GM04504 (cell line): ENCODE measurements at places on chromosomes 11 and 22.

GRCh38 chr11:95156133-95156721 is 66.6 kb downstream of the ENDOD1 start:
- DNase-seq, result no peak

GRCh38 chr22:36606114-36606513 is 77.1 kb upstream of the EIF3D start:
- no peak for DNase-seq

DNA sequence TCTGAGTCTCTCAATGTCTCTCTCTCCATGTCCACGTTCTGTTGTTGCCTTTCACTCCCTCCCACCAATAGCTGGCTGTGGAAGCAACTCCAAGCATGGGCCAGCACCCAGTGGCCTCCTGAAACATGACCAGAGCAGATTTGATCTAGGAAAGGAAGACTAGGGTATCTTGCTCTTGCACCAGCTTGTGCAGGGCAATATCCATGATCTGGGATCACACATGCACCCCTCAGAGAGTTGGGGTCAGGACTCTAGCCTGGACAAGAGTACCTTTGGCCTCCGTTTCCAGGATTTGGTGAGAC is 34.5 kb upstream of the RIC3 start:
- DNase-seq, result no peak

DNA sequence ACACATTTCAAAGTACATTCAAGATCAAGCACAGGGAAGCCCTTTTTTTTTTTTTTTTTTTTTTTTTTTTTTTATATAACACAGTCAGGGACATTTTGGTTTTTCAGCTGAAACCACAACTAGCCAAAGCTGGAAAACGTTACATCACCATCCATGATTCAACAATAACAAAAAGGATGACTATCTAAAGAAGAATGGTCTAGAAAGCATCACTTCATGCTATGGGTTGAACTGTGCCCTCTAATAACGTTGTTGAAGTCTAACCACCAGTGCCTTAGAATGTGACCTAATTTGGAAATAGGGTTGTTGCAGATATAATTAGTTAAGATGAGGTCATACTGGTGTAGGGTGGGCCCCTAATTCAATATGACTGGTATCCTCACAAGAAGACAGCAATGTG is 46.6 kb downstream of the MTMR2 start:
- DNase-seq, result peak; percentile 95

DNA sequence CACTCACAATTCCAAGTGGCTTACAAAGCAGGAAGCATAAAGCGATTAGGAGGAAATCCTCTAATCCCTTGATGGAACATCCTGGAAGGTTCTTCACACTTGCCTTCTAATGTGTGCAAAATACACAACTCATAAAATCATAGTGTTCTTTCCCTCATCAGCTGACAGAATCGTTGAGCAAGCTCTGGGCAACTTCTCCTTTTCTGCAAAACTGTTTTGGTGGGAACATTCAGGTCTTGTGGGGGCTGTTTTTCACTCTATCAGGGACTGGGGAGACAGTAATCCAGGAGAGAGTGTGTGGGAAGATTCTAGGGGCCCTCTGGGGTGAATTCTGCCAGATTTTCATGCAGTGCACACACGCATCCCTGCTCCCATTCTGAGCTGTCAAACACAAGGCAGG is 53.2 kb downstream of the IRAG1 start:
- no peak for DNase-seq

DNA sequence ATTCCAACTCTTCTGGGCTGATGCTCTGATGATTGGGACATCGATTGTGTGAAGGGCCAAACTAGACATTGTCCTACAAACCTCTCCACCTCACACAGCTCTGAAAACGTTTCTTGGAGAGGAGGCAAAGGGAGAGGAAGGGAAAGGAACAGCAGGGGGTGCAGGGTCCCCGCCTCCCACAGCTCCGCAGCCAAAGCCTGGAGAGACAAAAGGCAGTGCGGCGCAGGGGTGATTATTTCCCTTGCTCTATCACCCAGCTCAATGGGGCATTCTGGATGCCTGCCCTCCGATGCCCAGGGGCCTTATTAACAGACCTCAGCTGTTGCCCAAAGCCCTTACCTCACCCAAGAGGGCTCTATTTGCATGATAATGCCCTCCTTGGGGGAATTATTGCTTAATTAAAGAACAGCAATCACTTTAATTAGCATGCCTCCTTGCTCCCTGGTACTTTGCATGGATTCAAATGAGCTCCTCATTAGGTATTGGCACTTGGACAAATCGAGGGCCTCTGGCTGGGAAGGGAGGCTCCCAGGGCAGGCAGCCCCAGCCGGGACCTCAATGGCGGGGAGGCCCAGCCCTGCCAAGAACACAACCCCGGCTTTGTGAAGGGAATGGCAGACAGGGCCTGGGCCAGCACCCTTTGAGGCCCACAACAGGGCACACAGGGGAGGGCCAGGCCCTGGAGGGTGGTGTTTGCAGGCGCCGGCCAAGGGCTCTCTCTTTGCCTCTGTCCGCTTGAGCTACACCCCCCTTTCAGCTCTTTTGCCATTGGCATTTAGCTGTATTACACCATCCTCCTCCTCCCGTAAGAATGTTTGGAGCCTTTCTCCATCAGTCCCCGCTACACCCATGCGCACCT is 19.8 kb upstream of the CDON start:
- DNase-seq, result no peak

DNA sequence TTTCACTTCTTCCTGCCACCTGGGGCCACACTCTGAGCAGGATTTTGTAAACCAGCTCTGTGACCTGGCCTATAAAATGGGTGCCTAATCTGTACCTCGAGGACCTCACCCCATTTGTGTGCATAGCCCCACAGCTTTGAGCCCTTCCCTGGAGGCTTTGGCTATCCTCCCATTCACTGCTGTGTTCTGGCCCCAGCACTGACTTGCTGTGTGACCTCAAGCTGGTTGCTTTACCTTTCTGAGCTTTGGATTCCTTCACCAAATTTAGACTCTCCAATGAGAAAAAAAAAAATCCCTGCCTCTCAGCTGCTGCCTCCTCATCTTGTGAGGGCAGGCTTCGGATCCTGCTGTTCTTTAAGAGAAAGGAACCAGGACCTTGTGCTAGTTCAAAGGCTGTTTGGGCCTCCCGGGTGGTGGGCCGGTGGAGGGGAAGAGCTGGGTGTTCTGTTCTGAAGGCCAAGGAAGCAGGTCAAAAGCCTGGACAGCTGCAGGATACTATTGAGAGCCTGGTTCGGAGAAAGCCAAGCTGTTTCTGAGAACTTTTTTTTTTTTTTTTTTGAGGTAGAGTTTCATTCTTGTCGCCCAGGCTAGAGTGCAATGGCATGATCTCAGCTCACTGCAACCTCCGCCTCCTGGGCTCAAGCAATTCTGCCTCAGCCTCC is 1.1 kb upstream of the PYGM start:
- no peak for DNase-seq

GRCh38 chr11:76666408-76666807 is 4.1 kb downstream of the LRRC32 start:
- DNase-seq, result no peak

DNA sequence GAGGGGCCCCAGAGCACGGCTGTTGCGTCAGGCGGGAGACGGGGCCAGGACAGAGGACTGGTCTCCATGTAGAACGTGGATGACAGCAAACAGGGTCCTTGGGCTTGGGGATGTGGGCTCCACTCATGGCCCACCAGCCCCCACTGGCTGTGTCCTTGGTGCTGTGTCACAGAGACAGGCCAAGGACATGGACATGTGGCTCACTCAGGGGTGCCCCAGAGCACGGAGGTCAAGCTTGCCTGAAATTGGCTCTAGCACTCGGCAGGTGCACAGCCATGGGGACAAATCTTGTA is 14.4 kb downstream of the FADS2 start:
- DNase-seq, result no peak

DNA sequence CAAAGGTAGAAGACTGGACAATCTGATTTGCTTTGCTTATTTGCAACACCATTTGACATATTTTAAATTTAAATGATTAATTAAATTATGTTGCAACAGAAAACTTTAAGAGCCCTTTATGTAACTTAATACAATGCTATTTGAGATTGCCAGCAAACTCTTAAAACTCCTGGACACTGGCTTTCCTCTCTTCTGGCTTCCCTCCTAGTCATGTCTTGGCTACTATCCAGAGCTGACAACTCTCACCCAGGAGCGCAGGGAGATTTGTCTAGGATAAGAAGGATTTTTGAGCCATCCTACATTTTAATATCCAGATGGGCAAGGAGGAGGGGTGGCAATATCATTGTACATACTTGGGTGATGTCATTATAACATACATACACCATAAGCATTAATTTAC is 134.3 kb downstream of the ELP4 start:
- DNase-seq, result peak; percentile 24
